ENCODE measurements at places on chromosomes 7 and 10. TPM values are rescaled to one million over a fixed set of nuclear protein-coding genes. Genes with fewer than 3 reads are reported as not detected.
A peak's percentile ranks its signal among the peaks of the same experiment; 100 is the strongest.

GRCh38 chr10:5776136-5776880 is 36.9 kb downstream of the GDI2 start:
- peak overlapping the region; percentile 92 for H3K27ac ChIP-seq
- peaks cover 32% of the 10 kb centered on the region for H3K4me1 ChIP-seq
- peaks cover 9% of the 10 kb centered on the region for H3K36me3 ChIP-seq
- no peaks in the 10 kb centered on the region for H3K27me3 ChIP-seq
- DNase-seq = no peak

DNA sequence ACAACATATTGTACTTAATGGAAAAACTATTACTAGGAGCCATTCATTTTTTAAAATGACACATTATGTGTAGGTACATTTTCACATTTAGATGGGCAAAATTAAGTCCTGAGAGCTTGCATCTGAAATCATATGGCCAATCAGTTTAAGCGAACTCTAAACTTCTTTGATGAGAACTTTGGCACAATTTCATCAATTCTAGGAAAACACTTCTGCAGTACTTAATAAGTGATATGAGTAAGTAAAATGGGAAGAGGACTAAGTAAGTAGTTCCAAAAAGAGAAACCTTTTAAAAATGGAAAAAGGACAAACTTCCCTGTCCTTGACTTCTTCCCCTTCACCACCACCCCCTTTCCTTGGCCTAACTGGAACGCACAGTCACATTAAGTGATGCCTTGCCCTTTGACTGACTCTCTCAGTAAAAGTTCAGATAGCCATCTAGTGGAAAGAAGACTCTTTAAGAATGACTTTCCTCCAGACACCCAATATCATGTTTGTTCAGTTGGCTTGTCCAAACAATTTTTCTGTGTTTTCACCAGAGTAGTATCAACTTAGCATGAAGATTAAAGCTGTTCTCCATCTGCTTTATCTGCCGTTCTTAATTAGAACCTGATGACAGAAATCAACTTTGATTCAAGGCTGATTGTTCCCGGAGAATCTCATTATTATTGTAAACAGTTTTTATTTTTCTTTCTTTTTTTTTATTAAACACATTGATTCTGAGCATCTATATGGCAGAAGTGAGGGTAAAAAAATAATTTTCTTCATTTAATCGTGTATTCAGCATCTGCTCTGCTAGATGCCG is 45.1 kb downstream of the CNNM2 start:
- H3K27me3 ChIP-seq = no peaks in the 10 kb centered on the region
- no peak overlapping the region for H3K4me3 ChIP-seq
- H3K36me3 ChIP-seq = peaks cover 2% of the 10 kb centered on the region

GRCh38 chr7:123437447-123437995 is 96.9 kb downstream of the IQUB start:
- H3K27ac ChIP-seq = no peak overlapping the region
- H3K4me1 ChIP-seq = no peaks in the 10 kb centered on the region
- no peak overlapping the region for H3K4me3 ChIP-seq
- H3K36me3 ChIP-seq = no peaks in the 10 kb centered on the region
- no peak for DNase-seq

- peaks cover 2% of the 10 kb centered on the region for H3K4me1 ChIP-seq
- DNase-seq = no peak
- H3K4me3 ChIP-seq = no peak overlapping the region
- no peak overlapping the region for H3K27ac ChIP-seq
- peaks cover 3% of the 10 kb centered on the region for H3K36me3 ChIP-seq
- H3K27me3 ChIP-seq = peaks cover 6% of the 10 kb centered on the region
Measured at GRCh38 chr7:149764481-149765398, 8.6 kb downstream of the ZNF467 start.

DNA sequence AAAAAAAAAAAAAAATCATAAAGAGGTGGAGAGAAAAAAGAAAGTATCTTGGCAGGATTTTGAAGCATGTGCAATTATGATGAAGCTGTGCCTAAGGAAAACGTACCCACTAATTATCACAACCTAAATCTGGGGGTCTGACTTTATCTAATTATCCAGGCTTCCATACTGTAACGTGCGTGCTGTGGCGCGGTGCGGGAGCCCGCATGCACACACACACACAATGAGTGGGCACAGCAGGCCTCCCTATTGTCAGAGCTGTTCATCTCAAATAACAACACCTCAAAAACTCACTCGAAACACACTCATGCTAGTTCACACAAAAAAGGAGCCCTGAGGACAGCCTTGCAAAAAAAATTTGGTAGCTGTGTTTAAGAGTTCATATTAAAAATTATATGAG is 31.9 kb downstream of the BEND7 start:
- no peak overlapping the region for H3K27ac ChIP-seq
- no peaks in the 10 kb centered on the region for H3K4me1 ChIP-seq
- peaks cover 2% of the 10 kb centered on the region for H3K36me3 ChIP-seq
- peaks cover 47% of the 10 kb centered on the region for H3K27me3 ChIP-seq
- H3K4me3 ChIP-seq = no peak overlapping the region
- no peak for DNase-seq

- no peak overlapping the region for H3K4me3 ChIP-seq
- H3K36me3 ChIP-seq = no peaks in the 10 kb centered on the region
- no peaks in the 10 kb centered on the region for H3K27me3 ChIP-seq
- DNase-seq = no peak
- H3K27ac ChIP-seq = no peak overlapping the region
- no peaks in the 10 kb centered on the region for H3K4me1 ChIP-seq
Measured at GRCh38 chr7:54397836-54398612, 144.2 kb upstream of the VSTM2A start.

DNA sequence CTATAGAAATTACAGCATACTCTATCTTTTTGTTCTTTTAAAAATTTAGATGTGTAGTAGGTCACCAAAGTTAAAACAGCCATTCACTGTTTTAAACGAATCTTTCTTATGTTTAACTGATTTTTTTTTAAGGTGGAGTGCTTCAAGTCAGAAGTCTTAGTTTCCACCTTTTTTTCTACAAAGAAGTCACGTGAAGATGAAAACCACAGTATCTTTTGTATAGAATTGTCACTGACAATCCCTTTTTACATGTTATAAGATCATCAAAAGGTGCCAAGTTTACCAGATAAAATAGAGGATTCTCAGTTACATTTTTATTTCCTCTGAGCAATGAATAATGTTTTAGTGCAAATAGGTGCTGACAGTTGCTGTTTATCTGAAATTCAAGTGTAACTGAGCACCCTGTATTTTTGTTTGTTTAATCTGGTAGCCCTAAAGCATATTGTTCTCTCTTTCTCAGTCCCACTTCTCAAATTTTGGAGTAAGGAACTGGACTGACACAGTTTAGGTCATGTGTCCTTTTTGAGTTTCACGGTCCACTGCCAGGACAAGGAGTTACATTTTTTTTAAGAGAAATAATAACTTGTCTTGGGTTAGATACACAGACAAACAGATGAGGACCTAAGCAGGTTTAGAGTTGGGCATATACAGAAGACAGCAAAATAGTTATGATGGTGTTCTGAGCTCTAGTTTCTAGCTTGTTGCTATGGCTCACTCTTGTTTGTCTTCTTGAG is 233.2 kb upstream of the MBL2 start:
- no peak overlapping the region for H3K27ac ChIP-seq
- no peaks in the 10 kb centered on the region for H3K4me1 ChIP-seq
- H3K27me3 ChIP-seq = no peaks in the 10 kb centered on the region
- no peaks in the 10 kb centered on the region for H3K36me3 ChIP-seq
- no peak for DNase-seq
- H3K4me3 ChIP-seq = no peak overlapping the region

TRIM56 gene
- total RNA-seq = 38.4 TPM

LIPM gene
- total RNA-seq = not detected

NPSR1 gene
- not detected for total RNA-seq

All from T-helper 17 cell (primary cell).